ENCODE measurements at places on chromosomes 13 and 19.

DNA sequence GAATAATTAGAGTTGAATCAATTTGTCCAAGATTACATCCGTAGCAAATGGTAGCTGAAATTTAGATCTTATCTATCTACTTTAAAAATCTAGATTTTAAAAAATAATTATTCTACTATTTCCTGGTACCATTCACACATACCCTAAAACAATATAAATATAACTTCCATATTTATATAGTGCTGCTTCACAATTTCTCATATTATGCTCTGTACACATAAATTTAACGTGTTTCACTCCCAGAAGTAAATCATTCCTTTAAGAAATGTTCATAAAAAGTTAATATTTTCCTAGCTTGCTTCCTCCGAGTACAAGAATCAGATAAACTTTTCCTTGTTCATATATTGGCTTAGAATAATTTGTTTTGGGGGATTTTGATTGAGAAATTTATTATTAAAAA is 857.0 kb upstream of the SPRY2 start:
- DNase-seq: no peak

- DNase-seq: no peak
Observed at GRCh38 chr13:105595471-105595870, 940.0 kb downstream of the EFNB2 start.

DNA sequence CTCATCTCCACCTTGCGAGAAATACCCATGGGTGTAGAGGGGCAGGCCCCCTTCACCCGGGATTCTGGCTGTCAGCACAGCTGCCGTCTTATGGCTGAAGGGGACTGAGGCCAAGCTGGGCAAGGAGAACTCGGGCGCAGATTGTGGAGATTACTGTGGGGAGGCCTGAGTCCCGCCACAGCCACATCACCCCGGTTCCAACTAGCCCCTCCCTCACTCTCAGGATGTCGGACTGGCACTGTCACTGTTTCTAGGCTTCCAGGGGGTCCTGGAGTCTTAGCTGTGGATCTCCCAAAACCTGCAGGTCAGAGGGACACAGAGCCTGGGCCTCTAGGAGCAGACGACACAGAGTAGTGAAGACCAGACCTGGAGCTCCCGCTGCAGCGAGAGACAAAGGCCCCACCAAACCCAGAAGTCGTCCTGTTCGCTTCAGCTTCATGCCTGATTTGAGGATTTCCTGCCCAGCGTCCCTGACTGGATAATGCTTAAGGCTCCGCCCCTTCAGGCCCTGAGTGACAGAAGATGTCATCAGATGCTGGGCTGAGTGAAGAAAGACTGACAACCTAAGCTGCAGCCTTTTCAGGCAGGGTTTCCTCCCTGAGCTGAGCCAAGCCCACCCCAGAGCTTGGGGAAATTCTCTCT is 55.8 kb downstream of the ZNF93 start:
- no peak for DNase-seq

- no peak for DNase-seq
Observed at GRCh38 chr19:1909761-1910080, 4.5 kb downstream of the ADAT3 start.
